ENCODE measurements at places on chromosomes 4 and X.
A peak's percentile ranks its signal among the peaks of the same experiment; 100 is the strongest.

GRCh38 chr4:24793219-24794005, 2.0 kb upstream of the SOD3 start:
- no peak for DNase-seq

GRCh38 chr4:26525771-26526150, 35.5 kb upstream of the CCKAR start:
- no peak for DNase-seq

DNA sequence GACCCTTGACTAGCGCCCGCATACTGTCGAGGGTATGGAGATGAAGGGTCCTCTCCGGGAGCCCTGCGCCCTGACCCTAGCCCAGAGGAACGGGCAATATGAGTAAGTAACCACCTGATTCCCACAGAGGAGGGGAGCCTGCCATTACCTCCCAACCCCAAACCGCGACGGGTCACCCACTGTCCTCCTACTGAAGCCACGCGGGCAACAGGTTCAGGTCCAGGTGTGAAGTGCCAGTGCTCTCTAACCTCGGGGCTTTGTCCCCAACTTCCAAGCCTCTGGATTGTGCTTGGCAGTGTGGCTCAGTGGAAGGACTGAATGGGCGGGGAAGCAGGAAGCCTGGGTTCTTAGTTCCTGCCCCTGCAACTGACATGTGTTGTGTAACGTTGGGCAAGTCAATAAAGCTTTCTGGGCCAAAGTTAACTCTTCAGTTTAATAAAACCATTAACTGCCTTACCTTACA, 694 bp downstream of the OCRL start:
- DNase-seq, result peak; percentile 30

DNA sequence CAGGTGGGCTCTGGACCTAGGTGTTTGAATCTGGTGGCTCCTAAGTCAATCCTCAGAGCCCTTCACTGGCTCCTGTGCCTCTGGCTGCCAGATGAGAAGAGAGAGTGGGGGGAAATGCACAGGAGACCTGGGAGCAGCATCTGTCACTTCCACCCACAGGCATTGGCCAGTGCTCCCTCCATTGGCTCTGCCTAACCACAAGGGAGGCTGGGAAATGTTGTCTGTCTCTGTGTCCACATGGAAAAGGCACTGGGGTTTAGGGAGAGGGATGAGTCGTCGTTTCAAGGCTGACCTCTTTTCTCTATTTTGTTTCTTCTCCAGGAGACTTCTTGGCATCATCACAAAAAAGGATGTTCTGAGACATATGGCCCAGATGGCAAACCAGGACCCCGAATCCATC, 76.4 kb downstream of the CLCN4 start:
- no peak for DNase-seq

GRCh38 chr4:41281038-41281634, 24.4 kb downstream of the UCHL1 start:
- DNase-seq, result peak; percentile 62

DNA sequence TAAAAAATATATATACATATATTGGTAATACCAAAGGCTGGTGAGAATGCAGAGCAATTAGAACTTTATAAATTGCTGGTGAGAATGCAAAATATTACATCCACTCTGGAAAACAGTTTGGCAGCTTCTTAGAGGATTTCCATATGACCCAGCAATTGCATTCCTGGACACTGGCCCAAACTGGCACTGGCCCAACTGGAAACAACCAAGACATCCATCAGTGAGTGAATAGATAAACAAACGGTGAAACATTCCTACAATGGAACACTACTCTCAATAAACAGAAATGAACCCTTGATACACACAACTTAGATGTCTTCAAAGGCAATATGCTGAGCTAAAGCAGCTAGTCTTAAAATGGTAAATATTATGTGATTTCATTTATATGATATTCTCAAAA, 524.2 kb downstream of the IQCM start:
- DNase-seq, result no peak

- no peak for DNase-seq
Observed at GRCh38 chr4:113872426-113873260, 106.8 kb downstream of the ARSJ start.

GRCh38 chr4:15765910-15766697, 12.0 kb upstream of the CD38 start:
- DNase-seq, result no peak

GRCh38 chr4:109441862-109442458, 8.3 kb downstream of the SEC24B start:
- DNase-seq, result no peak

- DNase-seq, result no peak
Observed at GRCh38 chr4:88090898-88091297, 67.5 kb downstream of the ABCG2 start.

GRCh38 chr4:1283711-1284110, 6.0 kb upstream of the MAEA start:
- no peak for DNase-seq

DNA sequence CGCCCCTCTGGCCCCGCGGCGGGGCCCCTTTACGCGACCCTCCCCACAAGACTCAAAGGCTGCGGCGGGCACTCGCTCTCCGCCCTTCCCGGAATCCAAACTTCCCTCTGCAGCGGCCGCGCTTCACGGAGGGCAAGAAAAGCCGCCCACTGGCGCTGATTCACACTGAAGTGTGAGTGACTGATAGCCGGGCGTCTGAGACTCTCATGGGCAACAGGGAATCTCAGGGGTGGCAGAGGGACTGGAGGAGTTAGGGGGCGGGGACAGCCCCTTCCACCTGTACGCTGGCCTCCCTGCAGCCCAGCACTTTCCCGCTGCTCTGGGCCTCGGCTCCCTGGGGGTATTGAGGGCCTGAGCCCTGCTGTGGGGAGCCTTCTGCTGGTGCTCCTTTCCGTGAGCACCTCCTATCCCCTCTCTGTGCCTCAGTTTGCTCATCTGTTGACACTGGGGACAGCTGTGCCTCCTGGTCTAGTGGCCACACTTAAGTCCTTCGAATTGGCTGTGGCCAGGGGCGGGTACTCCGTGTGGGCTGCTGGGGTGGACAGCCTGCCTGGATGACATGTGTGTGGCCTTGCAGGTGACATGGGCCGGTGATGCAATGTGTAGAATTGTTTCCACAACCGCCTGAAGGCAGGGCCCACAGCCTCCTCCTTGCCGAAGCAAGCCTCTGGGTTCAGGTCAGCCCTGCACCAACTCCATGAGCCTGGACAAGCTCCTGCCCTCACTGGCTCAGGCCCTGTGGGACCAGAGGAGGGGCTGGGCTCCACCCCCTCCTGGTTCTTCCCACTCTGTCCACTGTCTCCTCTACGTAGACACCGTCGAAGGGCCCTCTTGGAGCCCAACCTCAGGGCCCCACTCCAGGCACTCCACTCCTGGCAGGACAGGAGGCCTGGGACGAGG, 951 bp downstream of the SH3BP2 start:
- no peak for DNase-seq

DNA sequence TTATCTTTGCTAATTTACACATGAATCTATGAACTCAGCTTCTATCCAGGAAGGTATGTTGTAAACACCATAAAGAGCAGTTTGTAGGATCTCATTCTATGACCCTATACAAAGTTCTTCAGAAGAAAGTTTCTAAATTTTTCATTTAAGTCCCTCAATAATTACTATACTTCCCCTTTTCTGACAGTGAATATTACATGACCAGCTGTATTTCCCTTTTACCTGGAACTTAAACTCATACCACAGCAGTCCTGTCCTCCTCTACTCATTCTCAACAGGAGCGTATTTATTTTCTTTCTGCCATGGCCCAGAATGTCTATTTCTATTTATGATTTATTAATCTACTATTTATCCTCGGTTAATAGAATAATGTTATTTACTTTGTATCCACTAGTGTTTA, 15.8 kb downstream of the RASGEF1B start:
- no peak for DNase-seq

DNA sequence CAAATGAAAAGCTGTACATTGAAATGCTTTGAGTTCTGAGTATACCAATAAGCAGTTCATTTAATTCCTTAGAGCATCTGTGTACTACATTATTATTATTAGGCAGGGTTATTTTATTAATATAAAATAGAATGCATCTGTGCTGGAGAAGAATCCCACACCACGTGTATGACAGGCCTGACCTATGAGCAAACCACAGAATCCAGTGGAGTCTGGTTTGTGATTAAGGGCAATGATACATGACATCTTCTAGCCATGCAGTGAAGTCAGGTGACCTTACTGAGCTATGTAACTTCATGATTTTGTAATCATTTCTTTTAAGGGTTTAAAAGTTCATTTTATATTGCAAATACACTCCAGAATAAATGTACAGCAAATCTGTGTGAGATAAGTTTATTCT, 1165.0 kb upstream of the TENM3 start:
- no peak for DNase-seq

GRCh38 chrX:134144231-134144630, 92.8 kb upstream of the CCDC160 start:
- DNase-seq, result no peak

DNA sequence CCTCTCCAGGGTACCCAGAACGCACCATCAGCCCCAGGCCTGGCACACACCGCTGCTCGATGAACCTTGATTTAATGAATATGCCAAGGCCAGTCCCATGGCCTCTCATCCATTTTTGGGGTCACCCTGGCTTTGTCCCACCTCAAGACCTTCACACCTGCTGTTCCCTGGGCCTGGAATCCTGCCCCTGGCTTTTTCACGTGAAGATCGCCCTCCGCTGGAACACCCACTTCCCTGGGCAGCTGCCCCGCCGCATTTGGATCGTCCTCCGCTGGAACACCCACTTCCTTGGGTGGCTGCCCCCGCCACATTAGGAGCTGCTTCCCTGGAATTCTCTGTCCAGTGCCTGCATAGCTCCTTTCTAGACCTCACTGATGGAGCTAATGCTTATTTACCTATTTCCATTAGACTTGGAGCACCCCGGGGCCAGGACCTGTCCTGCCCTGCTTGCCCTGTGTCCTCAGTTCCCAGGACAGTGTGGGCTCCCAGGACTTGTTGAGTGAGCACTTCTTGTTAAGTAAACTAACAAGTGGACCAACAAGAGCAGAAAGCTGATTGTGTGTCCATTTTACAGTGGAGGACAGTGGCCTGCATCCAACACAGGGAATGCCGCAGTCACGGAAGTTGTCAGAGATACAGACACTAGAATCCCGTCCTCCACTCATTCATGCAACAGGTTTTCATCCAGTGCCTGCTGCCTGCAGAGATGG, 12.5 kb downstream of the BLOC1S4 start:
- no peak for DNase-seq

Data from retina (tissue), 1 donor.